COLO829 (cell line): ENCODE measurements at places on chromosomes 12 and 14.

DNA sequence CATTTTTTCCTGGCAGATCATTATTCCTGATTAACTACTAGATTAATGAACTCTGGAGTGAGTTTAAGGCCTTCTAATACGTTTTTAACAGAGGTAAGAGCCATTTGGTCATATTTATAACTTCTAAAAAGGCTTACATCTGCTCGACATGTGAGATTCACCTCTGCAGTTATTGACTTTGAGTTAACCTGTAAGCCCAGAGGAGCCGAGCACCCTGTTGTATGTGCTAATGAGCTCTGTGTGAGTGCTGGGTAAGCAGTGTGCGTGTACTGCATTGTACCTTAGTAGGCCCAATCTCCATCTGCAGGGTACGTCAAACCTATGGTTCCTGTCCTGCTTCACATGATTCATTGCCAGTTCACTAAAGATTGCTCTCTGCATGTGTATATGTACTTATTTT is 18.9 kb downstream of the SLC4A8 start:
- DNase-seq: no peak

- DNase-seq: no peak
Observed at GRCh38 chr14:91509878-91510170, 286 bp downstream of the PPP4R3A start.

- no peak for DNase-seq
Observed at GRCh38 chr12:125187148-125187745, 122.0 kb downstream of the AACS start.

- no peak for DNase-seq
Observed at GRCh38 chr12:128549601-128550218, 274.0 kb downstream of the SLC15A4 start.

DNA sequence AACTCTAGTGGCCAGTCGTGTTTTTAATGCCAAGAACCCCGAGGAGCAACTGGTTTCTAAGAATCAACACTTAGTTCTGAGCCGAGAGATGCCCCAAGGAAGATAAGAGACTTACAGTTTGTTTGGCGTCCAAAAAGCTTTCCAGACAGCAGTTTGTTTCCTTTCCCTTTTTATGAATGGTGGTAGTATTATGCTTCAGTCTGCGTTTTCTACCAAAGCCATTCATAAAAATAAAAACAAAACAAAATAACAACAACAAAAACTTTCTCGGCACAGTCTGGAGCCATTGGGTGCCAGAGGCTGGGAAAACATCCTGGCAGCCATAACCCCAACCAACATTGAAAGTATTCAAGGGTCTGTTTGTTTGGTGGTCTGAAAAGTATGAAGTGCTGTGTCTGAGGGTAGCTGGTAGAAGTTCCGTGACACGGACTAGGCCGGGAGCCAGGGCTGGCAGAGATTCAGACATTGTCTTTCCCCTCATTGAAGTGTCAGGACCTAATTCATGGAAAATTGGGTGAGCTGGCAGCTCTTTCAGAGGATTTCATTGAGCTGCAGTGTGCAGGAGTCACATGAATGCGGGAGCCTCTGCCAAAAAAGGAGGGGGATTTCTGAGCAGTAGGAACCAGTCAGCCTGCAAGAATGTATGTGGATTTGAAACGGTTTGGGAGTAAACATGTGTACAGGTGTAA is 124.2 kb downstream of the HMGA2 start:
- DNase-seq: peak; percentile 89

GRCh38 chr14:32932914-32933628 is 5.6 kb upstream of the NPAS3 start:
- DNase-seq: no peak

DNA sequence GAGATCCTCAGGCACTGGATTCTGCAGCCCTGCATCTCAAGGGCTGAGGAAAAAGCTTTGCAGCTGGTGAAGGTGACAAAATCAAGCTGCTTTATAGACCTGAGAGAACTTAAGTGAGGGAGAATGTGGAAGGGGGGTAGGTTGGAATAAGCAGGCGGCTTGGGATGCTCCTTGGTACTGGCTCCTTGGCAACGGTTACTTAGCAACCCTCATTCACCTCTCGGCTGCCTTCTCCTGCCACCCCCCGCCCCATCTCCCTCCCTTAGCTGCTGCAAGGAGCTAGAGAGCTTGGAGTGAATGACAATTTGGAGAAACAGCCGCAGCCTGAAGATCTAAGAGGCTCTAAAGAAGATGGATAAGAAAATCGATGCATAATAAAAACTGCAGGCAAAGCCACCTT is 44.1 kb upstream of the CISTR start:
- DNase-seq: no peak

DNA sequence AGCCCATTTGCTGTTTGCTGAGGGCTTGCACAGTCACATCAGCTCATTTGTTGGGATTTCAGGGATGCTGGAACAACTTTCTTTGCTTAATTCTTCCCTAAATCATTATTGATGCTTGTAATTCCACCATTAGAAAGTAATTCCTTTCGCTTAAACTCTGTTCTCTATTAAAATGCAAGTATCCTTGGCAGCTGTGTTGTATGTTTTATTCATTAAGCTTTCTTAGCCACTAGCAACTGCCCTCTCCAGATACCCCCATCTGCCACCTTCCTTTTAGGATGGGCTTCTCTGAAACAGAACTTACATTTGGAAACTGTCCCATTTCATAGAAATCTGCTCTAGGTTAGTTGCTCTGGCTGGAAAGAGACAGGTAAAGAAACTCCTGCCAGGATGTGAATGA is 43.7 kb downstream of the ADCK1 start:
- DNase-seq: no peak

DNA sequence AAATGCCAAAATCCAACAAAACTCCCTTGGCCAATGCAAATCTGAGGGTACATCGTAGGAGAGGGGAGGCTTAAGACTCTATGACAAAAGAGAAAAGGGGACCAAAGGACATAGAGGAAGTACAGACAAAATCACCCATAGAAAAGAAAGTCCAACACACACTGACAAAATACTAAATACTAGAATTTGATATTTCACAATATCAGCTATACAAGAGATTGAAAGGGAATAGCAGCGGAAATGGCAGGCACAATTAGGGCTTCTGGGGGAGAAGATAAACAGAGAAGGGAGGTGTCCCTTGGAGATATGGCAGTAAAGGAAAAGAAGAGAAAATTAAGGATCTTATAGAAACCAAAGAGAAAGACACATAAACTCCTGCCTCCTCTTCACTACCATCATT is 29.0 kb downstream of the ATP2B1 start:
- no peak for DNase-seq

GRCh38 chr14:99408971-99409289 is 71.7 kb downstream of the SETD3 start:
- no peak for DNase-seq

DNA sequence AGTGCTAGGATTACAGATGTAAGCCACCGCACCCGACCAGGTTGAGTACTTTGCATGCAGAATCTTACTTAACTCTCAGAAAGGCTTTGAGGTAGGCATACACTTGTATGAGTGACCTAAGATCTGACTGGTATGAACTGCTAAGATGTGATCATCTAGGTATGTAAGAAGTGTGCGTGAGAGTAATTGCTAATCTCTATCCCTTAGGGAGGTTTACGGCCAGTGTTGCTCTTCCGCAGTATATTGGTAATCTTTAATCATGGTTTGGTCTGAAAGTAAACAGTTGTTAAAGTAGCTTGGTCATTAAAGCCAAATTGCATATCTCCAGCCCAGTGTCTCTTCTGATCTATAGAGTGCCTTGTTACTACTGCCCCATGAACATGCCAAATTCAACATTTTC is 7.8 kb downstream of the UNG start:
- DNase-seq: no peak

DNA sequence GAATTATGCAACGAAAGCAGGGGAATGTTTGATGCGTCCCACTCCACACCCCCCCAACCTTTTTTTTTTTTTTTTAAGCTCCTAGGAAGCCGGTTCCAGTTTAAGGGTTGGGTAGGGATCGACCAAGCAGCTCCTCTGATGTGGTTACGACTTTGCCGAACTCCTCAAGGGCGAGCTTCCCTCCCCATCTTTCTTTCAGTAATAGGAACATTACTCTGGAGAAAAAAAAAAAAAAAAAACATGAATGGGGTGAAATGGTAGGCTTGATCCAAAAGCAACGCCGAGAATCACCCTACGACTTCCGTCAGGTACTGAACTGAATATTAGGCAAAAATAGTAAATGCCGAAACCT is 9.6 kb downstream of the BMP4 start:
- no peak for DNase-seq

DNA sequence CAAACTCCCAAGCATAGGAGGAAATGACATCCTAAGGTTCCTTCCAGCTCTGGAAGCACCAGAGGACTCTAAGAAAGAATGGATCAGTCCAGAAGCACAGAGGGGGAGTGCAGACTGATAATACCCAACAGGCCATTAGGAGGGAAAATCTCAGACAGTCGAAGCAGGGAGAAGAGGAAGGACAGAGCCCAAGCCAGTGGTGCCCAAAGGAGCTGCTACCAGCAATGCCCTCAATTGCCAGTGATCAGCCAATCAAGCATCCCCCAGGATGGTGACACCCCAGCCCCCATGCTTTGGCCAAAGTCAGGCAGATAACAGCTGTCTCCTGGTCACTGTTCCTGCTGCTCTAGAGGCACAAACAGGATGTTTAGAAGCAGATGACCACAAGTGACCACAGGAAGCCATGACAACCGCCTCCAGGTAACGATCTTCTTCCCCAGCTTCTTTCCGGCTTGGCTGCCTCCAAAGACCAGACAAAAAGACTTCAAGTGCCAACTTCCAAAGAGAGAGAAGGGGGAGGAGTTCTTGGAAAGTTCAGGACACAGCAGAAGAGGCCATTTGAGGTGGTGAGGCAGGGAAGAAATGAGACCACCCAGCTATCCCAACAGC is 16.2 kb downstream of the PXN start:
- DNase-seq: no peak

GRCh38 chr12:70659077-70659606 is 21.9 kb upstream of the PTPRB start:
- DNase-seq: no peak

DNA sequence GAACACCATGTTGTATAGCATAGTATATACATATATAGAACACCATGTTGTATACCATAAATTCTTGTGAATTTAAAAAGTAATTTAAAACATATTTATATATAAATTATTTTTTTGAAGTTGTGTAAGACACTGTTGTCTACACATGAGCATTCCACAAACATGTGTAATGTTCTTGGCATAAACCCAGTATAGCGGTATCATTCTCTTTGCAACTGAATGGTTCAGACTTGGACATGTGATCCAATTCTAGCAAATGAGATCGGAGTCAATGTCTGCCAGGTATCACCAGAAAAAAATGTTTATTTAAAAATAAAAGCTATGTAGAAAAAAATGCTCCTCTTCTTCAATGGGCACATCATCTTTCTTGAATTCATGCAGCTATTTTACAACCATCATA is 33.9 kb downstream of the CEP290 start:
- no peak for DNase-seq

GRCh38 chr14:73231981-73232851 is 5.1 kb upstream of the PAPLN start:
- no peak for DNase-seq

- DNase-seq: no peak
Observed at GRCh38 chr12:95790033-95790916, at the start of gene NTN4. TSS of gene NTN4 (minus strand) at chr12:95790764. CDS start at chr12:95790309, 455 bp downstream.

GRCh38 chr12:130677957-130678558 is 38.0 kb downstream of the RIMBP2 start:
- no peak for DNase-seq

GRCh38 chr14:95359994-95360826 is 40.5 kb upstream of the CLMN start:
- DNase-seq: peak; percentile 87

GRCh38 chr14:53979113-53979681 is 22.6 kb upstream of the BMP4 start:
- no peak for DNase-seq

GRCh38 chr12:41202051-41202450 is 13.9 kb downstream of the PDZRN4 start:
- DNase-seq: no peak

DNA sequence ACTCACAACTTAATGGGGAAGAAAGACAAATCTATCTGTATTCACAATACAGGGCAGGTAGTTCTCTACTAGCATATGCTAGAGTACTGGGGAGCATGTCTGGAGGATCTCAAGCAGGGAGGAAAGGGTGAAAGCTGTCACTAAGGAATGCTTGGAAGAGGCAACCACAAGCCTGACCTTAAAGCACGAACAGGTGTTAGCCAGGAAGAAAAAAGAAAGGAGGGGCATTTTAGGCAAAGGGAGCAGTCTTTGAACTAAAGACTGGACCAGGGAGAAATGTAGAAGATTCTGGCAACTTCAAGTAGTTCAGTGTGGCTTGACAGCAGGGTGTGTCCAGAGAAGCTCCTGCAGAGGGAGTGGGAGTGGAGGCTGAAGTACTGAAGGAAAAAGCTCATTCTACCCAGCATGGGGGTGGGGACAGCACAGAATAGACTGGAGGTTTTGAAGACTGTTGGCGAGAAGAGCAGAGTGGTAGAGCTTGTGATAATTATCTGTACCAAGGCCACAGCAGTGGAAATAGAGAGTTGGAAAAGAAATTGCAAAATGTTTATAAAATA is 50.9 kb downstream of the AP5M1 start:
- DNase-seq: no peak

GRCh38 chr12:64147011-64147631 is 75.0 kb downstream of the KICS2 start:
- DNase-seq: no peak

- DNase-seq: no peak
Observed at GRCh38 chr14:23045419-23046357, 3.7 kb downstream of the PSMB11 start.
